AG04450 (cell line): ENCODE measurements at places on chromosomes 2 and 18. TPM values are rescaled to one million over a fixed set of nuclear protein-coding genes. Genes with fewer than 3 reads are reported as not detected.

Gene PDE1A
- polyA plus RNA-seq: 3.2 and 4.3 TPM in 2 replicates

GRCh38 chr2:223057569-223057968, 5.6 kb downstream of the KCNE4 start:
- DNase-seq: no peak

GRCh38 chr18:23906658-23907057, 107.9 kb upstream of the TTC39C start:
- no peak for DNase-seq

DNA sequence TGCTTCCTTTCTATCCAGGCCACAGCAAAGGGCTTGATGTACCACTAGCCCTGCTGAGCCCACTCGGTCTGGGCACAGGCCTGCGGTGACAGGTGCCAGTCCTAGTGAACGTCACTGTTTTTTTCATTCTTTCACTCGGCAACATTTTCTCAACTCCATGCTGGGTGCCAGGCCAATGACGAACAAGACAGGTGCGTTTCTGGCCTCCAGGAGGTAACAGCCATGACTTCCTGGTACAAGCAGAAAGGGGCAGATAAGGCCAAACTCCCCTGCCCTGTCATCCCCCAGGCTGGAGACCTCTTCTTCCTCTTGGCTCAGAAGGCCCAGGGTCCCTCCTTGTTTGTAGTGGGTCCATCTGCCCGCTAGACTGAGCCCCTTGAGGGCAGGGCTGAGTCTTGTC, 55.7 kb upstream of the OTOF start:
- no peak for DNase-seq

- no peak for DNase-seq
These were observed 58.8 kb downstream of the MAP4K4 start for GRCh38 chr2:101756266-101756665.
